Smooth muscle cell of the umbilical artery (primary cell): ENCODE measurements at places on chromosomes 3 and 15. TPM values are rescaled to one million over a fixed set of nuclear protein-coding genes. Genes with fewer than 3 reads are reported as not detected.

CHRFAM7A gene
- under 0.01 TPM in 1 of 2 replicates, not detected in the other for total RNA-seq

AHSG gene
- under 0.01 and 0.09 TPM in 2 replicates for total RNA-seq

ZNF385D gene
- under 0.01 TPM in 1 of 2 replicates, not detected in the other for total RNA-seq

CCK gene
- 0.55 TPM in 1 of 2 replicates, not detected in the other for total RNA-seq

NR2E3 gene
- total RNA-seq = under 0.01 and 0.65 TPM in 2 replicates

SLC7A14 gene
- 2.4 and 4.9 TPM in 2 replicates for total RNA-seq

CYP1A2 gene
- not detected in 2 replicates for total RNA-seq
